B cell (primary cell): ENCODE measurements at places on chromosomes 1 and 21. TPM values are rescaled to one million over a fixed set of nuclear protein-coding genes. Genes with fewer than 3 reads are reported as not detected.

DNA sequence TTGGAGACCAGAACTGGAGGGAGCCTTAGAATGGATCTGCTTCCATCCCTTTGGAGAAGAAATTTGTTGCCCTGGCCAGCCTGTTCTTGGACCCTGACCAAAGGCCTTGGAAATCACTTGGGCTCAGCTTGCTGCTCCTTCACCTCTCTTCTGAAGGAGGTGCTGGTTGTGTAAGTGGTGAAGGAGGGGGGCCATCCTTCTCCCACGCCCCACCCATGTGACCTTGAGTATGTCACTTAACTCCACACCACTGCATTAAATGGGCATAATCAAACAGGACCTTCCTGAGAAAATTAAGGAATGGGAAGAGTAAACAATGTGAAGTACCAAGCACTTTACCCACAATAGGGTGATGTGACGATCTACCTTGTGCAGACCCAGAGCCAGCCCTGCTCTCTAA lies 68.3 kb upstream of the GJB5 start:
- DNase-seq, result no peak

RAB25 gene
- total RNA-seq, result 0.69 and 1.1 TPM in 2 replicates

SHE gene
- total RNA-seq, result 0.07 TPM in 1 of 2 replicates, not detected in the other

- DNase-seq, result no peak
Observed at GRCh38 chr1:178417858-178418257, 78.9 kb downstream of the CLEC20A start.
